Stimulated activated CD8-positive, alpha-beta memory T cell treated with anti-CD3 and anti-CD28 coated beads, Interleukin-7, amount 100 ng/mL, for 48 hours (primary cell): ENCODE measurements at places on chromosomes 5 and 9.
A peak's percentile ranks its signal among the peaks of the same experiment; 100 is the strongest.

GRCh38 chr5:134138416-134139376 is 24.2 kb downstream of the TCF7 start:
- DNase-seq = peak; percentile 63

DNA sequence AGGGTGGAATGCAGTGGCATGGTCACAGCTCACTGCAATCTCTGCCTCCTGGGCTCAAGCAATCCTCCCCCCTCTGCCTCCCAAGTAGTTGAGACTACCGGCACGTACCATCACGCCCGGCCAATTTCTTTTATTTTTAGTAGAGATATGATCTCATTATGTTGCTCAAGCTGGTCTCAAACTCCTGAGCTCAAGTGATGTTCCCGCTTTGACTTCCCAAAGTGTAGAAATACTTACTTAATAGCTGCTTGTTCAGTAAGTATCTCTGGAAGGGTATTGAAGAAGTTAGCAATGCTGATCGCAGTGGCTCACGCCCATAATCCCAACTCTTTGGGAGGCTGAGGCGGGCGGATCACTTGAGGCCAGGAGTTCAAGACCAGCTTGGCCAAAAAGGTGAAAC is 35.7 kb upstream of the PLIN2 start:
- no peak for DNase-seq

GRCh38 chr5:15933259-15934207 is 246.1 kb downstream of the MARCHF11 start:
- DNase-seq = no peak

- no peak for DNase-seq
These were observed 103.5 kb upstream of the ARRDC3 start for GRCh38 chr5:91486638-91487037.

DNA sequence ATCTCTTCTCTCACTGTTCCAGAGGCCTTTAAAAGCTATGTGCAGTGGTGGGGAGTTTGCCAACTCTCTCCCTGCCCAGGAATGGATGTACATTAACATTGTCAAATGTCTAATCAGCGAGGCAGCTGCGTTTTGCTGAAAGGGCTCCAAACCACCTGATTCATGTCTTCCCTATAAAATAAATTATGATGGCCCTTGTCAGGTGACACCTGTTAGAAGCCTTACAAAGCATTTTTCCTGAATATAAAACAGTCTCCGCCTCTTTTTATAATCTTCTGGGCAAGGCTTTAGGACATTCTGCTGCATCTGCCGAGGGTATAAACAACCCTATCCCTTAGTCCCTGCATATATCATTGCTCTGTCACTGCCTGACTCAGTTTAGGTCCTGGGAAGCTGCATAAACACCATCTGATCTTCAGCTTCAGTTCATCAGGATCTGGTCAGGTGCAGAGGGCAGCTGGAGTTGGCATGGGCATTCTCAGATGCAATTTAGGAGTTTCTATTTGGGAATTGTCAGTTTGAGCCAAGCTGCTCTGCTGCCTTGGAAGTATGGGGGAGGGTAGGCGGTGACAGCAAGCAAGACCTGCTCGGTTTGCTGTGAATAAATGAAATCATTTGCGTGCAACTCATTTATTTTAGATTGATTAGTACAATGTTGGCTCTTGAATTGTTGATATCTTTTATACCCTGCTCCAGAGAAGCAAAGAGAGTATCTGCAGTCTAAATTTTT is 103.5 kb downstream of the ACER2 start:
- no peak for DNase-seq
